ENCODE measurements at places on chromosomes 13 and 19.
A peak's percentile ranks its signal among the peaks of the same experiment; 100 is the strongest.

DNA sequence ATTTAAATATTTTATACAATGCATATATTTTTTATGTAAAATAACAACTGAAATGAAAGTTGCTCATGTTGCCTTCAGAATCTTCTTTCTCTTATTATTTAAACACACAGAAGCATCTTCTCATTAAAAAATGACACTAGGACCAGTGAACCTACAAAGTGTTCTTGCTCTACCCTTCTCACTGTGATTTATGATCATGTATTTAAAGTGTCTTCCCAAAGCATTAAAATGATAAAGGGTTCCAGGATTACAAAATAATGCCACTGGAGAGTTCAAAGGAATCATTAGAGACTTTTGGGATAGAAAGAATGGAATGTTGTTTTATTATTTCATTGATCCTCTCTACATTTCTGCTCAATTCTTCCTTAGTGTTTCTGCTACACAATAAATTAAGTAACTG is 643.6 kb upstream of the SLITRK1 start:
- no peak for DNase-seq

DNA sequence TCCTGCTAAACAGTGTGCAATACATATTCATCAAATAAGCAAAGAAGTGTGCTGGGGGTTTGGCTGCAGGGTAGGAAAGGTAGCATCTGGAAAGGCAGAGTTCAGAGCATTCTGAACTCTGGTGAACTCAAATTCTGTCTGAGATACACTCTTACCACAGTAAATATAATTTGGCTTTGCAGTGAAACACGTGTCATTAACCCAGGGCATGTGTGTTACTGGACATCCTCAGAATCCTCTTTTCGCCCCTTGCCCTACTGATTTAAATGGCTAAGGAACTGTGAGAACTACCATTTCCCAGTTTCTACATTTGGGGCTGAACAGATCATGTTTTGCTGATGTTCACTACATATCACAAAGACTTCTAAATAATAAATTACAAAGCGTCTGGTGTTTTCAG is 562.8 kb upstream of the SGCG start:
- DNase-seq, result no peak

DNA sequence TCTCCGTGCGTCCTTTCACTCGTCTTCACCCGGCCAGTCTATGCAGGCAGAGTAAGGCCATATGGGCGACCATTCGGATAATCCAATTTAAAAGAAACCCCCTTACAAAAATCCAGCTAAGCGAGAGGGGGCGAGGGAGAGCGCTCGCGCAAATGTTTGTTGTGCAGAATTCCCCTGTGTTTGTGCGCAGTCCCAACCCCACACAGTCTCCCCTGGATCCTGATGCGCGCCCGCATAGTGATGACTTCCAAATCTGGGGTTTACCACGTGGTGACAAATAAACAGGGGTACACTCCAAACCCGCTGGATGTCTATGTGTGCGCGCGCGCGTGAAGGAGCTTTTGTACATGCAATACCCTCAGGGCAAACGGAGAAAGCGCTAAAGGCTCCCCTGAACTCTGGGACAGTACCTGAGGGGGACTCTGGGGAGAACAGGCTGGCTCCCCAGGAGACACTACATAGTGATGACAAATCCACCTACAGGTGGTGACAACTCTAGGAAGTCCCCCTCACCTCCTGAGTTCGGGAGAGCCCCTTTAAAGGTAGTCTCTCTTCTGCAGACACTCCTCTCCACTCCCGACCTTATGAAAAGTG is 8.5 kb downstream of the SOX21 start:
- DNase-seq, result no peak

GRCh38 chr13:44117816-44118215 is 238.1 kb downstream of the LACC1 start:
- no peak for DNase-seq

- DNase-seq, result peak; percentile 65
Observed at GRCh38 chr19:47427241-47428176, 8.2 kb upstream of the MEIS3 start.

DNA sequence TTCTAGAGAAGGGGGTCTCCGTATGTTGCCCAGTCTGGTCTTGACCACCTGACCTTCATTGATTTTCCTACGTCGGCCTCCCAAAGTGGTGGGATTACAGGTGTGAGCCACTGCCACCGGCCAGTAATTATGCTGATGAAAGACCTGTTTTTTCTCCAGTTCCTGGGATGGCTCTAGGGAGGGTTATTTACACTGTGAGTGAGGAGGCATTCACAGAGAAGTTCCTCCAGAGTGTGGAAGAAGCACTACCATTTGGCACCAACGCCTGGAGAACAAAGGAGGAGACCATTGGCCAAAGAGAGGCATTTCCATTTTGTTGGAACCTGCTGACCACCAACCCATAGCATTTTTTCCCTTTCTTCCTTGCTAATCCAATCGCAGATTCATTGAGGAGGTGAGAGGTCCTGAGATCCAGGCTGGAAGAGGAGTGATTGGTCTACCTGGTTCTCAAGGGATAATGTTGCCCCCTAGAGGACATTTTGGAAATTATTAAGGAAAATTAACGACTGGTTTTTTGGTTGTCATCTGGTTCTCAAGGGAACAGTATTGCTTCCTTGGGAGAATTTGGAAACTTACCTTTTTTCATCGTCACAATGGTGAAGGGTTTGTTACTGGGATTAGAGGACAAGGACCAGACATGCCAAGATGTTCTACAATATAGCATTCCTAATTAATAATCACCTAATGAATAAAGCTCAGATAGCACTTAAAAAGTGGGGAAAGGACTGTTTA is 5.5 kb upstream of the SAE1 start:
- DNase-seq, result no peak

- DNase-seq, result no peak
Observed at GRCh38 chr13:108408672-108409071, 139.2 kb downstream of the TNFSF13B start.

DNA sequence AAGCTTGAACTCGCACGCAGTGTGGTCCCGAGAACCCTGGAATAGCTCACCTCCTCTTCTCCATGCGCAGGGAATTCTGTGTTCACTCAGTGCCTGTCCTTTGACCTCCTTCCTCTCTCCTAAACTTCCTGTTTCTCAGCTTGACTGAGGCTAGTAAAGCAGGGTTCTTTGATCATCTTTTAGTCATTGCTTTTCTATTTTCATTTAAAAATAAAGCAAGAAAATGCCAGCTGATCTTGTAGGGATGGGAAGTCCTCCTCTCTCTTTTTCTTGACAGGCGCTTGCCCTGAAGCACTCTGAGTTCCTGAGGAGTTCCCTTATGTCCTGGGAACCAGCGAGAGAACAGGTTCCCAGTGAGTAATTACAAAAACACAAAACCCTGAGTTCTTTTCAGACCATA is 62.8 kb downstream of the ARHGEF7 start:
- no peak for DNase-seq

DNA sequence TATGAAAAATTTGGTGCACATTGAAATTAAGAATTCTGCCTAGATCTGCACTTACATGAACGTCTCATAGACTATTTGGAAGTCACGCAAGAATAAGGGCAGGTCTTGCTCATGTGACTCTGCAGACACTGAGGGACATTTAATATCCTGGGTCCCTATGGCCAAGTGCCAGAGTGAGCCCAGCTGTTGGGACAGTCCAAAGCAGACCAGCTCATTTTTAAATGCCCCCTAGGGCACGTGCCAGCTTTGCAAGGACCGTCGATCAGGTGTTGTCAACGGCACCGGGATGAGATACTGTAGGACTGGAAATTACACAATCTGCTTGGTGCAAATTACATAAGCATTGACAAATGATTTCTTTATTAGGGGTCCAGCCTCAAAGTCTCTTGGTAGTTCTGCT is 293.6 kb downstream of the TEX29 start:
- no peak for DNase-seq

Data from activated CD4-positive, alpha-beta T cell treated with anti-CD3 and anti-CD28 coated beads for 24 hours (primary cell).